NCI-H1436 treated with DMSO at 0.1 percent for 48 hours (cell line): ENCODE measurements at places on chromosomes 2 and 18.

GRCh38 chr2:181038796-181039195 lies 58.4 kb downstream of the UBE2E3 start:
- no peak for DNase-seq

DNA sequence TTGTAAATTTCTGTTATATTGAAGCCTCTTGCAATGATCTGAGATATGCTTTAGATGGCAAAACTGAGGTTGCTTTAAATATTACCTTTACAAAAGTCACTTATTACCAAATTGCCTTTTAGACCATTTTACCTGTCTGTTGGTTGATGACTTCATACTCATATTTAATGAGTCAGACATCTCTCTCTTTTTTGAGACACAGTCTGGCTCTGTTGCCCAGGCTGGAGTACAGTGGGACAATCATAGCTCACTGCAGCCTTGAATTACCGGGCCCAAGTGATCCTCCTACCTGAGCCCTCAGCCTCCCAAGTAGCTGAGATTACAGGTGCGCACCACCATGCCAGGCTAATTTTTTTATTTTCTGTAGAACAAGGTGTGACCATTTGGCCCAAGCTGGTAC lies 11.5 kb upstream of the PPP4R3B start:
- no peak for DNase-seq

DNA sequence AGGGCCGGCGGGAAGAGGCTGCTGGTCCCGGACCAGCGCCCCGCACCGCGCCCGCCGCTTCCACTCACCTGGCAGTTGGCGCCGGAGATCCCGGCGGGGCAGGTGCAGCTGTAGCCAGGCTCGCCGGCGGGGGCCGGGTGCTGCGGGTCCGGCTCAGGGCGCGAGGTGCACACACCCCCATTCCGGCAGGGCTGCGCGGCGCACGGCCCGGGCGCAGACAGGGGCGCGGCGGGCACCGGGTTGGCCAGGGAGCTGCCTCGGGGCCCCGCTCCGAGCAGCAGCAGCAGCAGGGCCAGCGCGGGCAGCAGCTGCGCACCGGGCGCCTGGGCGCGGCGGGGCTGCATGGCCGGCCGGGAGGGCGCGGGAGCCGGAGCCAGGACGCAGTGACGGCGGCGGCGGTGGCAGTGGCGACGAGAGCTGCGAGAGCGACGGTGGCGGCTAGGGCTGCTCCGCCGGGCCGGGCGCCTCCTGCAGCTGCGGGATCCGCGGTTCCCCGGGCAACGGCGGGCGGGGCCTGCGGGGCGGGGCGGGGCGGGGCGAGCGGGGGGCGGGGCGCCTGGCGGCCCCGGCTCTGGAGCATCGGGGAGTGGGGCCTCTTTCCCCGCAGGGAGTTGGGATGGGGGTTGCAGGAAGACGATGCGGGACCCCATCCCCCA lies at the start of gene DNER:
Gene DNER (minus strand): TSS at position 476 of the 656 bp plus-strand sequence. CDS start 132 bp downstream, at position 344.
- no peak for DNase-seq

- DNase-seq, result no peak
Observed at GRCh38 chr2:173354073-173354581, 545 bp upstream of the CDCA7 start.

GRCh38 chr2:26346454-26347053 lies at the start of gene ADGRF3:
Gene ADGRF3 (minus strand): TSS chr2:26346789. CDS start chr2:26346234, 555 bp downstream.
- no peak for DNase-seq

DNA sequence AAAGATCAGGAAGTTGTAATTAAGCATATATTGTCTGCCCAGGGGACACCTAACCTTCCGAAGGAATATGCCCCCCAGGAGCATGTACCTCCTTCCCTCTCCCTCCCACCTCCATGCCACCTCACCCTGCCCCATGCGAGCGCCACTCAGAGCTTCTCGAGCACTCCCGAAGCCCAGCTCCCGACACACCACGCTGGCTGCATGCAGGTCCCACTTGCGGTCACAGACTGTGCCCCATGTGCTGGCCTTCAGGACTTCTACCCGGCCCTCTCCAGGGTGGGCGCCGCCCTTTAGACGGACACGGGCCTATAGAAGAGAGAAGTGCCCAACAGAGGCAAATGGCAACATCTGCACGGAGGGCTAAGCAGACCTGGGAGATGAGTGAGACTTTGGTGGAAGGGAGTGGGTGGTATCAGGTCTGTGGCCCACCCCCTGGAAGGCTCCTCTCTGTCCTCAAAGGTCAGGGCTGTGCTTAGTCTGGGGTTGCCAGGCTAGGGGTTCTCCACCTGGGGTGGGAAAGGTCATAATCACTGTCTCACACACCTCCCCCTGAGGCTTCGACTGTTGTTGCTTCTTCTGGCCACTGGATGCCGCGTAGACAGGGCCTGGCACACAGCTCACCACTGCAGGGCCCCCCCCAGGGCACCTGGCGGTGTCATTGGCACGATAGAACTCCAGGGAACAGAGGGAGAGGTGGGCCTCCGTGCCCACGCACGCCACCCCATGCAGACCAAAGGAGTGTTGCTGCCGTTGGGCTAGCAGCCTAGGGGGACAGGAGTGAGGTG lies 6.6 kb downstream of the HTRA2 start:
- DNase-seq, result no peak

GRCh38 chr2:20231159-20231558 lies 6.2 kb upstream of the SDC1 start:
- no peak for DNase-seq

DNA sequence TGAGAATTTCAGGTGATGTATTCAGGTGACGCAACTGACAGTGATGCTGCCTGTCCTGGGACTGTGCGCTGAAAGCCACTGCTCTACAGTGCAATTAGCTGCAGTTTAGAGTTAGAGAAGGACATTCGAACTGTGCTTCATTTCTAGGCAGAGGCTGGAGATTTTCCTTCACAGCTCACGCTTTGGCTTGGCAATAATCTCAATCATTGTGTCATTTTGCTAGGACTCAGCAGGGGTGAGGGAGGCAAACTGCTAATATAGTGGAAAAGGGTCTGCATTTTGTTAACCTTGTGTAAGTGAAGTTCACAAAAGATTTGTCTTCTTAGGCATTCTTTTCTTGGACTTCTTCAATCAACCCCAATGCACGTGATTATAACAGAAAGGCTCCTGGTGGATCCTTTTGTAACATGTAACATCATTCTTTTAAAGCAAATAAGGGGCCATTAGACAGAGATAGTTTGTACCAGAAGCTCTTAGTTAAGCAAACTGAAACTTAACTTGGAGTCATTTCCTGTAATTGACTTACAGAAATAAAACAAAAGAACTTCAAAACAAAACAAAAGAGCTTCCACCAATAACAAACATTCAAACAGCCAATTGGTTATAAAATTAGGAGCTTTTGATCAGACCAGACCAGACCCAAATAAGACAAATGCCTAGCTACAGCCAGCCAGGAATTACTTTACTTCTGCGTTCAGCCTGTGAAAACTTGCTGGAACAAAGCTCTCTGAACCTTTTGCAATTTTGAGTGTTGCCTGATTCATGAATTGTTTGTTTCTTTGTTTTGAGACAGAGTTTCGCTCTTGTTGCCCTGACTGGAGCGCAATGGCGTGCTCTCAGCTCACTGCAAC lies 1376.3 kb upstream of the CELF4 start:
- no peak for DNase-seq

GRCh38 chr2:237324405-237324831 lies 89.5 kb downstream of the COL6A3 start:
- DNase-seq, result no peak

- DNase-seq, result no peak
Observed at GRCh38 chr18:25535495-25535894, 183.5 kb upstream of the ZNF521 start.

- no peak for DNase-seq
Observed at GRCh38 chr2:10277293-10278028, 25.2 kb upstream of the HPCAL1 start.

DNA sequence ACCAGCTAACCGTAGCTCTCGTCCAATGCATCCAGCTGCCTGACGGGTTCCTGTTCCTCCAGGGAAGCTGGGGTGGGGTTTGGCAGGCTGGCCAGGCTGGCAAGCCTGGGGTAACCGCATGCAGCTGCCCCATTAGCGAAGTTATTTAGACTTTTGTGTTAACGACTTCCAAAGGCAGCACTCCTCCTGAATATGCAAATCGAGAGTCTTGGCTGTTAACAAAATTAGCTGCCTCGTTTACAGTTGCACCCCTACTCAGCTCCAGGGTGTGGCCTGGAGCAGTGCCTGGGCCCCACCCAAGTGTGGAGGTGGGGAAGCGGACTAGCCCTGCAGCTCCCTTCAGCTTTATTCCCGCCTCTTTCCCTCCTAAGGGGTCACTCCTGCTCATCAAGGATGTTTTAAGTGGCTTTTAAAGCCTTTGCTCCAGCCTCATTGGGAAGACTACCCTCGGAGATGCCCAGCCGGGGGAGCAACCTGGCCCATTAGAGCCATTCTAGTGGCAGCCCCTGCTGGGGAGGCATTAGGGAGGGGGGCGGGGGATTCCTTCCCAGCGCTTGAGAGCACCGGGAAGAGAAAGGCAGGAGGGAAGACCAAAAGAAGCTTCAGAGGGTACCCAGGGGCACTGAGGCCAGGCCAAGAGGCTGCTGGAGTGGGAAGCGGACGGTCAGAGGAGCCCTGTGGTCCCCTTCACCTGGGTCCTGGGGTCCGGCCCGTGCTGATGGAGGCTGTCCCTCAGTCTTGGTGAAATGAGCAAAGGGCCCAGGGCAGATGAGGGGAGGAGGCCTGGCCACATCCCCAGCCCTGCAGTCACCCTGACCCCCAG lies 204.1 kb downstream of the CELF4 start:
- no peak for DNase-seq

- DNase-seq, result no peak
Observed at GRCh38 chr2:227460070-227460485, 11.9 kb upstream of the AGFG1 start.

DNA sequence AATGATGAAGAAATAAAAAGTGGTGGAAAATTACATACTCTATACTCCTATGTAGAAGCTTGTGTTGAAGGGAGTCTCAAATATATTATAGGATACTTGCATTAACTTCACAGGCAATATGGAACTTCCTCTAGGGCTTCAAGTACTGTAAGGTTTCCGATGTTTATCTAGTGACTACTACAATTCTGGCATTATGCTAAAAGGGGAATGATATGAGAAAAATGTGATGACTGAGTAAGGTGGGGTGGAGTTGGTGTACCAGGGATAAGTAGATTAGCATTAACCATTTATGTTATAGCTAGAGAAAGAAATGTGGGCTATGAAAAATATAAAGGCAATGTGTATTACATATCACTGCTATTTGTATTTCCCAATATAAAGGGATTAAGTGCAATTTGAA lies 229.5 kb downstream of the DCC start:
- DNase-seq, result no peak

DNA sequence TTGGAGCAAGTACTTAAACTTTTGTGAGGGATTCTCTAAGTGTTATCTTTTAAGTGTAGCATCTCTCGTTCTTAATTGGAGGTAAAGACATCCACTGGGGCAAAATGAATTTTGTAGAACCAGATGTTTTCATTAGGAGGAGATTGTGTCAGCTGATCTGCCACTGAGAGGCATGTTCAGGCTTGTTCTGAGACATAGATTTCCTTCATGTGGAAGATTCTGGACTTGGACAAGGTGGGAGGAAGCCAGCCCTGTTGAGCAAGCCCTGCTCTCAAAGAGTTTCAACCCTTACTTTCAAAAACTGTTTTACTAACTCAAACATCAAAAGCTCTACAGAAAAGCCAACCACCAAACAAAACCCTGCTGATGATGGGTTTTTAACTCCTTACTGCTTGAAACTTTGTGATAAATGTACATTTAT lies 6.5 kb downstream of the MAP4K4 start:
- DNase-seq, result no peak

DNA sequence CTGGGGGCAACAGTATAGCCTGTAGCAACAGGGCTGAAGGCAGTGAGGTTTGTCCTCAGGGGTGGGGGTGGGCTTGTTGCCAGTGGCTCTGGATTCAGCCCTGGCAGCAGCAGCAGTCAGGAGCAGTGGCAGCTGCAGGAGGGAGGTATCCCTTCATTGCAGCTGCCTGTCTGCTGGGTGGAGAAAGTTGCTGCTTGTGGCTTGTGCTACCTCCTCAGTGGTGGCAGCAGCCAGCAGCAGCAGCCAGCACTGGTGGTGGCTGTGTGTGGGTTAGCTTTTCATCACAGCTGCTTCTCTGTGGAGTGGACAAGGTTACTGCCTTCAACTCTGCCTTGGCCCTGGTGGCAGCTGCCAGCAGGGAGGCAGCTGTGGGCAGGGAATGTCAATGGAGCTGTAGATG lies 94.9 kb downstream of the ARL6IP6 start:
- DNase-seq, result no peak

DNA sequence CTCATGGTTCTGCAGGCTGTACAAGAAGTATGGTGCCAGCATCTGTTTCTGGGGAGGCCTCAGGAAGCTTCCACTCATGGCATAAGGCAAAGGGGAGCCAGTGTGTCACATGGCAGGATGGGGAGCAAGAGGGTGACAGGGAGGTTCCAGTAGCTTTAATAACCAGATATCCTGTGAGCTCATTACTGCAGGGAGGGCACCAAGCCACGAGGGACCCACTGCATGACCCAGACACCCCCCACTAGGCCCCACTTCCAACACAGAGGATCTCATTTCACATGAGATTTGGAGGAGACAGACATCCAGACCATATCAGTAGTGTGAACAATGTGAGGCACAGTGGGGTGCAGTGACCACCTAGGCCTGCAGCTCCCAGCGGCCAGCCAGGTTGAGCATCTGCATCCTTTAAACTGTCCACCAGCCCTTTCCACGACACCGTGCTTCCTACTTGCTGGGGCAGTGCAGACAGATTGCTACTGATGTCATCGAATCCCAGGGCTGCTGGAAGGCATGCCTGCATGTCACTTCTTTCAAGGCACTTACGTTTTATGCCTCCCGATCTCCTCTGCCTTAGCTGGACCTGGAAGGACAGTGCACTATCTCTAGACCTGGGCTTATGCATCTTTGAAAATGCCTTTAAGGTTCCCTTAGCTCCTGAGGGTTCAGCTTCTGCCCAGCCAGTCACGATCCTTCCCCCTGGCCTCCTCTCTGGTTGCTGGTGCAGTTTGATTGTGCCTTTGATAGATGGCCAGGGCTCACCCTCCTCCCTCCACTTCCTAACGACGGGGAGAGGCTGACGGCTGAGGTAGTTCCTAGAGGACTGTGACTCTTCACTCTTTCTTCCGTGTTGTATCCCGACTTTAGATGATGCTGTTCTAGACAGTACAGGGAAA lies 174.3 kb downstream of the FAM210A start:
- no peak for DNase-seq

GRCh38 chr2:81974216-81974615 lies 1669.7 kb upstream of the LRRTM1 start:
- DNase-seq, result no peak

GRCh38 chr2:228728961-228729360 lies 542.1 kb downstream of the PID1 start:
- DNase-seq, result no peak

DNA sequence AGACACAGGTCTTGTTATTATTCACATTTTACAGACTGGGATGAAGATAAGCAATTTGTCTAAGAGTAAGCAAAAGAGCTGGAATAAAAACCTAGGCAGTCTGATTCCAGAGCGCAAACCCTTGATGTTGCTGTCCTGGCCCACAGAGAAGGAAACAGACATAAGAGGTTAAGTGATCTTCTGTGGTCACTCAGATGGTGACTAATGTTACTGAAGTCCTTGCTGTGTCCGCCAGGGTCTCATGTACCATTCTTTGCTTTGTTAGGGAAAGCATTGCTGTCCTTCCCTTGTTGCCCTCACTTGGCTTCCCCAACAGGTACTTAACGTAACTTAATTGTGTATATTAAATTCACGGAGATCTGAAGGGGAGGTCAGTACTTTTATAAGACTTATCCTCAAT lies 14.9 kb upstream of the FAP start:
- DNase-seq, result no peak
